ENCODE measurements at places on chromosomes 2 and 18.

- DNase-seq = no peak
Measured at GRCh38 chr2:29544917-29545316, 376.5 kb downstream of the ALK start.

GRCh38 chr2:156630579-156631337, 194.6 kb downstream of the GPD2 start:
- no peak for DNase-seq

DNA sequence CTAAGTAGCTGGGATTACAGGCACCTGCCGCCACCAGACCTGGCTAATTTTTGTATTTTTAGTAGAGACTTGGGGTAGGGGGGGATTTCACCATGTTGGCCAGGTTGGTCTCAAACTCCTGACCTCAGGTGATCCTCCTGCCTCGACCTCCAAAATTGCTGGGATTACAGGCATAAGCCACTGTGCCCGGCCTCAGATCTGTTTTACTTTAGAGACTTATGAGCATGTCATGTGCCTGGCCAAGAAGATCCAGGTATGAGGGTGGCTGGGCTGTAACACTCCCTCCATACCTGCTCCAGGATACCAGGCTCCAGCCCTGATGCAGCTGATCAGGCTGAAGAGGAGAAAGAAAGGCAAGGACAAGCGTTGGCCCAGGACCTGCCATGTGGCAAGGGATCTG, 125.0 kb downstream of the LPIN1 start:
- DNase-seq = no peak

- DNase-seq = no peak
Measured at GRCh38 chr2:189641002-189641401, 20.3 kb upstream of the ASNSD1 start.

DNA sequence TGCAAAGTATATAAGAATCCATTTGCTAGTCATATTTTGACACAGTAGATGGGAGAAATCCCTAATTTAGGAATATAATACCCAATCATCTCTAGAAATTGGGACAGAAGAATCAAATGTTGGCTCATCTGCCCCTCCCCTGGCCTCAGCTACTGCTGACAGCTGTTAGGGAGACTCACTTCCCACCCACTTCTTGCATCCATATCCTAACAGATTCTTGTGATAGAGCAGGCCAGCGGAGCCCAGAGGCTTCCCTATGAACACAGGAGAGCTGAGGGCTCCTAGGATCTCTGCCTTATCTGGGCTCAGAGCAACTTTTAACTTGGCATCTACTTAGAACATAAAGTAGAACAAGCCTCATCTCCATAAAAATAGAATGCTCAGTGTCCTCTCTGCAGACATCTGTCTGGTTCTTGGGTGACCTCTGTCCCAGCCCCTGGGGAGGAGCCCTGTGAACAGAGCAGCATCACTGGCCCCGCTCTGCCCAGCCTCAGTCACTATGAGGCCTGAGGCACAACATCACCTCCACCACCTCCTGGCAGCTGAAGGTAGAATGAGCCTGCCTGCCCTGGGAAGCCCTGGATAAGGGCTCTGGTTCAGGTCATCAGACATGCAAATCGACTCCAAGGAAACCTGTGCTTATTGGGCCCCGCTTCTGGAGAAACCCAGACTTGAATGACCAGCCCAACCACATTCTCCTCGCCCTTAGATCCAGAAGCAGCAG, 229.7 kb downstream of the ANKRD36B start:
- DNase-seq = no peak

- no peak for DNase-seq
Measured at GRCh38 chr2:203721781-203722300, 15.4 kb downstream of the CD28 start.

GRCh38 chr2:938181-939005, 12.3 kb upstream of the SNTG2 start:
- DNase-seq = no peak

DNA sequence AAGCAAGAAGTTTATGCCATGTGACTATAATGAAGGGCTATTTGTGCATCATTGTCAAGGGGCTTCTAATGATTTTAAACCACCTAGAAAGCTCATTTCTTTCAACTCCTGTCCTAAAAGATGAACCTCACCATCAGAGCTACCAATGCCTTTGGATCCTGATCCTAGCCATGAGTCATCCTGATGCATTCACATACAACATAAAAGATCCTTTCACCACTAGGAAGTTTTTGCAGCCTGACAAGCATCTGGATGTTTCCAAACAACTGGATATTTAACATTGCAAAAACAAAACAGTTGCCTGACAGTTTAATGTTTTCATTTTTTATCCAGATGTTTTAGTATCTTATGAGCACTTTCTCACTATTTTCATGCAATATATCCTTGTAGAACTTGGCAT, 425.3 kb downstream of the MBD2 start:
- DNase-seq = no peak

DNA sequence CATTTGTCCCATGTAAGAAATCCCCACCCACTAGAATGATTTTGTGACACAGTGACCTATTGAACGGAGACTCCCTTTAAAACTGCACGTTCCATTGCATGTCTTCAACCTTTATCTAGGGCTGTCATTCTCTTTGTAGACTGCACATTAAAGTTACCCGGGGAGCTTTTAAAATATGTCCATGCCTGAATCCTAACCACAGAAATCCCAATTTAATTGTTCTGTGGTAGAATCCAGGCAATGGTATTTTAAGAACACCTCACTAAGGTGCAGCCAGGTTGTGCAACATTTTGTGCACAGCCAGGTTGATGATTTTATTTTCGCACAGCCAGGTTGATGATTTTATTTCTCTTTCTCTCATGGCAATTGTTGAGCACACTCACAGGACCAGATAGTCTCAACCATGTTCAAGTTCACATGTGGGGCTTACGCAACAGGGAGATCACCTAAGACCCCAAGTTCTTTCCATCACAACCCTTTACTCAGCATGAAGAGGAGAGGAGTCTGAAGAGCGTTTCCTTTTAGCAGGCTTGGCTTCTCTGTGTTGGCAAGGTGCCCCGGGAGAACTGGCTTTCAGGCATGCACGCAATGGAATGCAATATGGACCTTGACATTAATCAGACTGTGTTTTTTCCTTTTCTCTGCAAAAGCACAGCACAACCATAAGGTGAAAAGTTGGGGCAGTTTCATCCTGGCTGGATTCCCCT, 467.3 kb upstream of the ETAA1 start:
- no peak for DNase-seq

GRCh38 chr18:9696112-9696511, 12.0 kb upstream of the RAB31 start:
- DNase-seq = no peak

- DNase-seq = no peak
Measured at GRCh38 chr2:152056418-152056817, 42.4 kb downstream of the CACNB4 start.

DNA sequence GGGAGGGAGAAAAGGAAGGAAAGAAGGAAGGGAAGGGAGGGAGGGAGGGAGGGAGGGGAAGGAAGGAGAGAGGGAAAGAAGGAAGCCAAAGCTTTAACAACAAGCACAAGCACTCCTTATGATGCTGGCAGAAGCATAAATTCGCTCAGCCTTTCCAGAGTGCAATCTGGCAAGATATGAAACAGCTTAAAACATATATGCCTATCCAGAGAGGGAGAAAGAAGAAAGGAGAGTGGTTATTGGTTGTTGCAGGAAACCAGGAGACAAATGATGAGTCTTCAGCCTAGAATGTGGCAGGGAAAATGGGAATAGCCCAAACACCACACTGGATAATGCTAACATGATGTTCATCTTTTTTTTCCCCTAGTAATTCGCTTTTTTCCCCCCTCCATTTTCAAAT, 64.0 kb downstream of the STPG4 start:
- no peak for DNase-seq

GRCh38 chr2:119256582-119256921, 32.9 kb downstream of the STEAP3 start:
- no peak for DNase-seq

- no peak for DNase-seq
Measured at GRCh38 chr2:26880161-26880560, 32.2 kb downstream of the DPYSL5 start.

DNA sequence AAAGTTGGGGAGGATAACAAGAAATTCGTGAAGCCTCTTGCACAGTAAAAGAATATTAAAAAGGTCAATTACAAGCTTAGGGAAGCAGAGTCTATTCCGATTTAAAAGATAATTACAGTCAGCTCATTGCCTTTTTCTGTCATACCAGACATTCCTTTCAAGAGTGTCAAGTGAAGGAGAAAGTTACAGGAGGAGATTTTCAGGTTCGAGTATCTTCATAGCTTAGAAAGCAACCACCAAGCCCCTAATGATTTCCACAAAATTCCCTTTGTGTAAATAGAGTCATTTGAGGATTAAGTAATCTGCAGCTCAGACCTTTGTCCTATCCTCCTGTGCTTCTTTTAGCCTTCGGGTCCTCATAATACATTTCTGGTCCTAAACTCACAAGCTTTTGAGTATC, 414.9 kb downstream of the CDH2 start:
- DNase-seq = no peak

DNA sequence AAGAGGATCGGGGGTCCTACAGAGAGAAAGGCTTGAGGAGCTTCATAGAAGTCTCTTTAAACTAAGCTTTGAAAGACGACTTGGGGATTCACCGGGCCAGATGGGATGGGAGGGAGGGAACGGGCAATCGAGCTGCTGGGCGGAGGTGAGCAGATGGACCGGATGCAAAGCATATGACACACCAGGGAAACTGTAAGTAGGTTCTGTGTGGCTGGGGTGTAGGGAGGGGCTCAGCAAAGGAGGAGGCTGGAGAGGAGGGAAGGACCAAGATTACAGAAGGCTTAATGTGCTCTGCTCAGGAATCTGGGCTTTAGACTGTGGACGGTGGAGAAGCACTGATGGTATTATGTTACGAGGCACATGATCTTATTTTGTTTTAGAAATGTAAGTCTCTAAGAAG, 131.5 kb downstream of the MAIP1 start:
- DNase-seq = no peak

DNA sequence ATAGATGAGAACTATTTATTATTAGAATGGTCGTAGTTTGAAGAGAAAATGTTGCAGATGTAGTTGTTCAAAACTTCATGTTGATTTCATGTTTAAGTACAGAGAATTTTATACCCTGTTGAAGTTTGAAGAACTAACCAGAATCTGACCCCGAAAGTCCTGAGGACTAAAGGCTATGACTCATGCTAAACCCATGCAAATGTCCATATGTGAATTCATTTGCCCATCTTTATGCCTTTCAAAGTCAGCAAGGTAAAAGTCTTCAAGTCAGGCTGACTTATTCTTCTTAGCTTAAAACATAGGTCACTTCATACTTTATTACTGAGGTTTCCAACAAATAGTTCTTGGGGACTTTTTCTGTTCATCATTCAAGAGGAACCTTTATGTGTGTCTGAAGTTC, 185.5 kb downstream of the CCDC85A start:
- DNase-seq = no peak

DNA sequence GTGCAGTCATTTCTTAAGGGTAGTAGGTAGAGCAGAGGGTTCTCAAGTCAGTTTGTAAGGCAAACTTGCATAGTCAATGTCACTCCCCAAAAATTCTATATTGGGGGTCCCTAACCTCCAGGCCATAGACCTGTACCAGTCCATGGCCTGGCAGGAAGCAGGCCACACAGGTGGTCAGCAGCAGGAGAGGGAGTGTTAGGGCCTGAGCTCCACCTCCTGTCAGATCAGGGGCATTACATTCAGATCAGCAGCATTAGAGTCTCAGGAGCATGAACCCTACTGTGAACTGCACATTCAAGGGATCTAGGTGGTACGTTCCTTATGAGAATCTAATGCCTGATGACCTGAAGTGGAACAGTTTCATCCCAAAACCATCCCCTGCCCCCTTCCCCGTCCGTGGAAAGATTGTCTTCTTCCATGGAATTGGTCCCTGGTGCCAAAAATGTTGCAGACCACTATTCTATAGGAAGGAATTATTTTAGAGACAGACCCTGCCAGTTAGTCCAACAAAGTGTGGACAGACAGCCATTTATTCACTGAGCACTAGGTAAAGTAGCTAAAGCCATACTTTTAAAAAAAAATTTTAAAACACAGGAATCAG, 6.7 kb downstream of the COA5 start:
- no peak for DNase-seq

GRCh38 chr18:80250740-80251364, 3.5 kb upstream of the PARD6G start:
- DNase-seq = no peak

- no peak for DNase-seq
Measured at GRCh38 chr2:105442721-105443120, 43.9 kb upstream of the FHL2 start.

DNA sequence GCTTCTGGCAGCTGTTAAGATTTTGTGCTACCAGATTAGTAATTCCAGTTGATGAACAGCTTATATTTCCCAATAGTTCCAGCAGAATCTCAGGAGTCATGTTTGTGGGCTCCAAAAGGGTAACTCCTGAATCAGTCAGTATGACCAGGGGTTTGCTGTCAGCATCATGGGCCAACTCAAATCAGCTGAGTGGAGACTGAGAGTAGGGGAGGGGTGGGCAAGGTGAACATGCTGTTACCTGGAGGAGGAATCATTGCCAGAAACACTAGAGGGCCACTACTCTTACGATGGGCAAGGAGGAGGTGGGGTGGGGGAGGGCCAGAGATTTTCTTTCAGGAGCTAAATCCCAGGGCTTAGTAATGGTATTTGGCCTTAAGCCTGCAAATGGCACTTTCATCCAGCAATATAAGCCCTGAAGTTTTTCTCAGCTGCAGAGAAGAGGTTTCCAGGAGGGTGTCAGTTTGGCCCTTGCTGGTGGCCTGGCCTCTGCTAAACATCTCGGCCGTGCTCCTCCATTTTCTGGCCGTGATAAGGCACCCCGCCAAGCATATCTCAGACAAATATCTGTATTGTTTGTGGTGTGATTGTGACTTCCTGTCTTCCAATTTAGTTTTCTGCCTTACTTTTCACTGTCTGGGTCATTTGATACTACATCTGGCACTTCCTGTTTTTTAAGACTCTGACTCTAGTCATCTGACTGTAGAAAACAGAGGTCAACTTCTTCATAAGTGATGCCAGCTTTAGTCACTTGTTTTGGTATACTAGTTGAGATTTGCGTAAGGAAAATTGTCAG, 120.5 kb upstream of the CXCR4 start:
- DNase-seq = no peak

- DNase-seq = no peak
Measured at GRCh38 chr2:41199334-41199733, 747.4 kb upstream of the SLC8A1 start.

- no peak for DNase-seq
Measured at GRCh38 chr2:45869165-45869501, 217.7 kb downstream of the PRKCE start.

- no peak for DNase-seq
Measured at GRCh38 chr2:127416506-127417001, 1.7 kb upstream of the PROC start.
